ENCODE measurements at places on chromosomes 1 and 21. TPM values are rescaled to one million over a fixed set of nuclear protein-coding genes. Genes with fewer than 3 reads are reported as not detected.

The KRTAP7-1 gene
- not detected for total RNA-seq

The PLA2G2D gene
- not detected for total RNA-seq

DNA sequence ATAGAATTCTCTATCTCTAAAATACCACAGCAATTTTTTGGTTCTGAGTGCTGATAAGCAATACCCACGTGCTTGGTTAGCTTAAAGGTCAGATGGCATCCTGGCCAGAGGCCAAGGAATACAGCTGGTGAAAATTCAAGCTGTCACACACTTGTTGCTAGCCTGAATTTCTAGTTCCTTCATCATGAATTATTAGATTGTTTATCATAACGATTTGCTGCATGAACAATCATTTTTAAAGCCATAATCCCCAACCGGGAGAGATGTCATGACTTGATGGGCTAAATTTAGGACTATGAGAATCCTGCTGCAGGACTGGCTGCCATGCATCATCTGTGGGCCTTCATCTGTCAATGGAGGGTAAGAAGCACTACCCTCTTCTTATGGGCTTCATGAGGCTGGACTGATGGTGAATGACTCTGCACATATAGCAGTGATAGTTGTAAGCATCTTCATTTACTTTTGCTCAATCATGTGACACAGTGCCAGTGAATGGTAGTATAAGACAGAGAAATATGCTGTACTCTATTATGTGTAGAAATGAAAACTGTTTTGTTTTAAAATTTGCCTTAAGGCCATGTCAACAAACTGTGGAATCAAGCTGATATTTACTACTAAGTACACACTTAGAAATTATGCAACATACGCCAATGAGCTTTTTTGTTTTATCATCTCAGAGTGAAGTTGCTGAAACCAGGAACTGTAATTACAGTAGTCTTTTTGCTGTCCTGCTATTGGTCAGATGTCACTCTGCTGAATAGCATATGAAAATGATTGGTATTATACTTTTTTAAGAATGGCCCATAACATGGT lies 80.5 kb upstream of the RALGPS2 start:
- H3K4me3 ChIP-seq, result no peak overlapping the region
- H3K36me3 ChIP-seq, result no peaks in the 10 kb centered on the region
- no peaks in the 10 kb centered on the region for H3K27me3 ChIP-seq
- H3K4me1 ChIP-seq, result 0 out of 2 replicates have a peak, but pooled peaks cover 5% of the 10 kb centered on the region
- H3K27ac ChIP-seq, result no peak overlapping the region

DNA sequence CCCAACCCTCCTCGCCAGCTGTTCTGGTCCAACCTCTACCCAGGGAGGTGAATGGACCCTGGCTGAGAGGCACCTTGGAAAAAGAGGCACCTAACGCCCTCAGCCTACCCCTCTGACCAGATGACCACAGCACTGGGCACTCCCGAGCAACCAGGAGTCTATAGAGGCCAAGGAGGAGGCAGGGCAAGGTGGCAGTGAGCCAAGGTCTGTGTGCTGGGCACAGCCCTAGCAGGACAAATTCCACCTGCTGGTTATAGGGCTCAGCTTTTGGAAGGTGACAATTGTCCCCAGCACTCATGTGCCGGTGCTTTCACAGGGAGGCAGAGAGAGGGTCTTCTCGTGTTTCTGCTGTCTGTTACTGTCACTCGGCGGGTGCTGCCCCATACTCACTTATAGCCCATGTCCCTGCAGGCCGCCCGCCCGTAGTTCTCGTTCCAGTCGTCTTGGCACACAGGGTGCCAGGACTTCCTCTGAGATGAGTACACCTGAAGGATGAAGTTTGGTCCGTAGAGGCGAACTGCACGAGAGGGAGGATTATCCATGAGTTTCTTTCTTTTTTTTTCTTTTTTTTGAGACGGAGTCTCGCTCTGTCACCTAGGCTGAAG lies 27.8 kb downstream of the TMPRSS2 start:
- no peak for DNase-seq
- no peak overlapping the region for H3K27ac ChIP-seq
- H3K4me1 ChIP-seq, result peaks cover 19% of the 10 kb centered on the region
- no peaks in the 10 kb centered on the region for H3K36me3 ChIP-seq
- no peaks in the 10 kb centered on the region for H3K27me3 ChIP-seq

DNA sequence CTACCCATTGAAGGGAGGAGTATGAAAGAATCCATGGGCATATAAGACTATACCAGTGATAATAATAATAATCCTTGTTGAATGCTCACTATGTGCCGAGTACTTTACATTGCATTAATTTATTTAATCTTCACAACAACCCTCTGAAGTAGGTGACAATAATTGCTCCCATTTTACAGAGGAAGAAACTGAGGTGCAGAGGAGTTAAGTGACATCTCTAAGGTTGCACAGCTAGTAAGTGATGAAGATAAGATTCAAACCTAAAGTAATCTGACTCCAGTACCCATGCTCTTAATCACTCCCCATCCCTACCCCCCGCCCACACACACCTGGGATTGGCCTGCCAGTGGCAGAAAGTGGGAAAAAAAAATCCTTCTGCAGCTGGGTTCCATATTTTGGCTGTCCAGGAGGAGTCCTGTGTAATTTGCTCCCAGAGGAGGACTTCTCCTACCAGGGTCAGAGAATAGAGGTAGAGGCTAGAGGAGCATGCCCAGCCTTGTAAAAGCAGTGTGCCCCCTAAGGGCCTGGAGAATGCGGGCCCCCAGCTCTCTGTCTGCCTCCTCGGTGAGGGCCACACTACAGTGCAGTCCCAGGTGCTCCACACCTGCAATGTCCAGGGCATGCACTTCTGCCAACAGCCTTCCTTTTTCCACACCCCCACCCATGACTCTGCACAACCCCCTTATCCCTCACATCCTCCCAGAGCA lies 57.8 kb downstream of the TMEM53 start:
- peaks cover 6% of the 10 kb centered on the region for H3K4me1 ChIP-seq
- peaks cover 2% of the 10 kb centered on the region for H3K36me3 ChIP-seq
- no peaks in the 10 kb centered on the region for H3K27me3 ChIP-seq
- peak overlapping the region; percentile 46 for H3K4me3 ChIP-seq
- H3K27ac ChIP-seq, result no peak overlapping the region

DNA sequence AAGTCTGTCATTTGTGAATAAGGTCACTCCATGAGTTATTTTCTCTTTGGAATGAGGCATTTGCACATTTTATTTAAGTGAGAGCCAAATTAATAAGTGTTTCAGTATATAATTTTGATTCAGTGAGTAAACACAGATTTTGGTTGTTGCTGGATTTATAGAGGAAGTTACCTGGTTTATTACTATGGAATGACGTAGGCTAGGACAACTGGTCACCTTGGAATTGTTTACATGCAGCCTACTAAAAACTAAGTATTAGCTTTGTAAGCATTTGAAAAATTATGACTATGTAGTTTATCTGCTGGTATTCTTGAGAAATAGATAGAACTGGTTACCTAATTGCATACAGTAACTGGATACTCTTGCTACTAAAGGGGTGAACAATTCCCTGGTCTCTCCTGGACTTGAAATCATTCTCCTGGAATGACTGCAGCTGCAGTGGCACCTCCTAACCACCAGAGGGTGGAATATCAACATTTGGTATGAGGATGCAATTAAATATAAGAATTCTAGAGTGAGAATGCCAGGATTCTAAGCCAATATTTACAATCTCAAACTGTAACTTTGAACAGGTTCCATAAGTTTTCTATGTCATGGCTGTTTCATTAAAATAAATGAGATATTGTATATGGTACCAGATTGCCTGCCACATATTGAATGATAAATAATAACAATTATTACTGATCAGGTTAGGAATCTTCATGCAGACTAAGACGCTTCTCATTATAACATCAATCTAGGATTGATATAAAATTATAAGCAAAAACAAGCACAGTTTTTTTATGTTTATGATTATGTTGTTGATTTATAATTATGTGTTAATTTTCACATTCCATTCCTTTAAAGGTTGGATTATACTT lies 3.5 kb upstream of the KRTAP27-1 start:
- no peak overlapping the region for H3K27ac ChIP-seq
- H3K4me3 ChIP-seq, result no peak overlapping the region
- peak; percentile 63 for DNase-seq
- no peaks in the 10 kb centered on the region for H3K36me3 ChIP-seq
- H3K27me3 ChIP-seq, result no peaks in the 10 kb centered on the region
- H3K4me1 ChIP-seq, result no peaks in the 10 kb centered on the region

DNA sequence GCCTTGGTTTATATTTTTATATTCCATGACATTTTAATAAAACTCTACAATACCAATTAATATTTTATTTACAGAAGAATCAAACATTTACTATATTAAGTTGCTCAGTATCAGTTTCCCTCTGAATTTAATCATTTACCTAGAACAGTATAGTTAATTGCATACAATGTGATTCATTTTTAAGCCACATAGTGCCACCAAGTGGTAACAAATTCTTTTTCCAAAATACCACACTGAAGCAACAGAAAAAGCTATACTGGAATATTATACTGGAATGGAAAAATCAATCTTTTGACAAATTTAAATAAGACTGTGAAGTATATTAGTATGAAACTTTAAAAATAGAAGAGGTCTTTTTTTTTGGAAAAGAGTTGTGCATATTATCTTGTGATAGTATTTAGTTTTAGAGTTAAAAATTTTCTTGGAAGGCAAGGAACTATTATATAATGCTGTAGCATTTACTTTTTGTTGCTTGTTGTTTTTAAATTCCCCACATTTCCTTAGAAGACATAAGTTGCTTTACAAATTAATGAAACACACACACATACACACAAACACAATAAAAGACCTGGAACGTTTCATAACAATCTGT lies 57.3 kb downstream of the ZNF644 start:
- no peaks in the 10 kb centered on the region for H3K36me3 ChIP-seq
- H3K27ac ChIP-seq, result no peak overlapping the region
- H3K4me1 ChIP-seq, result no peaks in the 10 kb centered on the region
- no peak overlapping the region for H3K4me3 ChIP-seq
